Activated CD4-positive, alpha-beta T cell treated with anti-CD3 and anti-CD28 coated beads, Interleukin-2, amount 10 ng/mL, durations not matched to agents 24 days and 14 days (primary cell): ENCODE measurements at places on chromosomes 2 and 18.
A peak's percentile ranks its signal among the peaks of the same experiment; 100 is the strongest.

DNA sequence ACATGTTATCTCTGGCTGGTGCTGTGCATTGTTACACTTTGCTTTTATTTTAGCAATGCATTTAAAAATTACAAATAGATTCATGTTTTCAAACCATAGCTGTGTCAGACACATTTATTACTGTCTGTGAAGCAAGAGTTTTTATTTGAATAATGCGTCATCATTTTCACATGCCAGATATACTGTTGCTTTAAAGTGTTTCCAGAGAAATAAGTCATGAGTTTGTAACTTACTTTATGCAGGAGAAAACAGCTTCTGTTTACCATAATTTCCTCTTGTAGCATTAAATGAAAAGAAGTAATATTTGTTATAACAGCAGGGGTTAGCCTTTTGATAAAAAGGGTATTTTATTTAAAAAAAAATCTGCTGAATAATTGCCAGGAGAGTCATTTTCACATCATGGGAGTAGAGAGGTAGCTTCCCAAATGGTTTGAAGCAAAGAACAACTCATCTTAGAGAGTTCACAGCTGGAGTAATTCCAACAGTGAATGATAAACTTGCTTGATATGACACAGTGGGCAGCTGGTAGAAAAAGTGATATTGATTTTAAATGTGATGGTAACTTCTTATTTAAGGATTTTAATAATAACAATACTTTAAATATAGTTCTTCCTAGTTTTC is 1274.5 kb upstream of the CRIM1 start:
- DNase-seq = no peak

GRCh38 chr18:57833441-57834101 is 30.5 kb upstream of the ATP8B1 start:
- DNase-seq = peak; percentile 74

DNA sequence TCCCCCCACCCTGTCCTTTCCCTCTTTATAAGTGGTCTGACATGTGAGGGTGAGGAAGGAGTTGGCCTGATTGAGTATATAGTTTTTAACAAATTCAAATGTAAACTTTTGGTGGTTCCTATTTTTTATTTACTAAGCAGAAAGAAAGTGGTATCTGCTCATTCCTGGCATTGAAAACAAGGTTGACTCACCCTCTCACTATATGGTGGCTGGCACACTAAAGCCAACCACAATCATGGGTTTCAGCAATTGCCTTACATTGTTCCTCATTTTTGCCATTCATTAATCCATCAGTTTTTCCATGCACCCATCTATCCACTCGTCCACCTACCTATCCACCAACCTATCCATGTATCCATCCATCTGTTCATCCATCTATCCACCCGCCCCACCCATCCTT is 75.4 kb upstream of the IGFBP5 start:
- no peak for DNase-seq

DNA sequence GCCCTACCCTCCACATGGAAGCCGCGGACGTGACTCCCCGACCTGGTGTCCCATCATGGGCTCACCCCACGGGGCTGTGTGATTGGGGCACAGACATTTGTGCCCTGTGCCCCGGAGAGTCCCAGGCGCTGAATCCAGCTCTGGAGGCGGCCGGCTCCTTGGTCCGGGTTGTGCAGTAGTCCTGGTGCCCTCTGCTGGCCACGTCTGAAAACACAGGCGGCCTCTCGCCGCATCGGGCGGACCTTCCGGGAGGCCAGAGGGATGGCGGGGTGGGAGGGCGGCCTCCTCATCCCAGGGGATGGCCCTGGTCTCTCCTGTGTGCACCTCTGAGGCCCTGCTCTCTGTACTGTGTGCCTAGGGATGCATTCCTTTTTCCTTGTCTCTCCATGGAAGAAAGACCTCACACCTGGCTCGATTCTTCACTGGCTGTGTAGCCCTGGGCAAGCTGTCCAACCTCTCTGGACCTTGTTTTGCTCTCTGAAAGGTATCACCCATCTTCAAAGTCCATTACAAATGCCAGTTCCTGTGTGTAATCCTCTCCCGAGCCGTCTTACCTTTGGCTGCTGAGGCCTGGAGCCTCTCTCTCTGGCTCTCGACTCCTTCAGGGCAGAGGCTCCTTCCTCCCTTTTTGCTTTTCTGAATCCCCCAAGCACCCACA is 27.6 kb downstream of the CELF4 start:
- peak; percentile 83 for DNase-seq

DNA sequence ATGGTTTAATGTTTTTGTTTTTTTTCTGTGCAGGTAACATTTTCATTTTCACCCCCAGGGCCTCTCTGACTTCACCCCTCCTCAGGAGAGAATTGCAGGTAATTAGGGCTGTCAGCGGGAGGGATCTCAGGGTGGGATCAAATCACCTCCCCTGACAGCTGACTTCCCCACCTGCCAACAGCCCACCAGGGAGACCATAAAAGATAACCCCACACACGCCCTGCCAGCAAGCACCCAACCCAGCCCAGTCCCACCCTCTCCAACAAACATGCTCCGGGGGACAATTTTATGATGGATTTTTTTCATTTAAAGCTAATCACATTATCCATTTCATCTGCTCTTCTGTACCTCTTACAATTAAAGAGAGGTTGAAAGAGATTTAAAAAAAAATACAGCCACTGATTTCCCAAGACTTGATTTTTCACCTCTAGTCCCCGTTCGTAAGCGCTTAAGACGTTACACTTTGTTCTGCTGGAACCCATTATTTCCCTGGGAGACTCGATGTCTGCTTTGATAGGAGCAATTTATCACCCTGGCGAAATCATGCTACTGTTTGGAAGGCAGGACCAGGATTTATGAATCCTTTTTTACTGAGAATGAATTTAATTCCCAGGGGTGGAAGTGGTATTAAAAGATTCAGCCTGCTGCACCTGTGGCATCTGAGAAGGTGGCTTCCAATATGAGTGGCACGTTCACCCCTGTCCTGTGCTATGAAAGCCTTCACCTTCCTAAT is 232.9 kb upstream of the ID2 start:
- DNase-seq = no peak

GRCh38 chr2:54161660-54162424 is 46.4 kb downstream of the ACYP2 start:
- peak; percentile 0 for DNase-seq

GRCh38 chr2:217092710-217093379 is 233.0 kb upstream of the TNP1 start:
- no peak for DNase-seq

- DNase-seq = no peak
Measured at GRCh38 chr18:79545736-79546171, 133.8 kb upstream of the CTDP1 start.

GRCh38 chr2:225233234-225233633 is 166.3 kb upstream of the NYAP2 start:
- DNase-seq = no peak

- DNase-seq = no peak
Measured at GRCh38 chr2:6750411-6751158, 115.1 kb downstream of the CMPK2 start.

DNA sequence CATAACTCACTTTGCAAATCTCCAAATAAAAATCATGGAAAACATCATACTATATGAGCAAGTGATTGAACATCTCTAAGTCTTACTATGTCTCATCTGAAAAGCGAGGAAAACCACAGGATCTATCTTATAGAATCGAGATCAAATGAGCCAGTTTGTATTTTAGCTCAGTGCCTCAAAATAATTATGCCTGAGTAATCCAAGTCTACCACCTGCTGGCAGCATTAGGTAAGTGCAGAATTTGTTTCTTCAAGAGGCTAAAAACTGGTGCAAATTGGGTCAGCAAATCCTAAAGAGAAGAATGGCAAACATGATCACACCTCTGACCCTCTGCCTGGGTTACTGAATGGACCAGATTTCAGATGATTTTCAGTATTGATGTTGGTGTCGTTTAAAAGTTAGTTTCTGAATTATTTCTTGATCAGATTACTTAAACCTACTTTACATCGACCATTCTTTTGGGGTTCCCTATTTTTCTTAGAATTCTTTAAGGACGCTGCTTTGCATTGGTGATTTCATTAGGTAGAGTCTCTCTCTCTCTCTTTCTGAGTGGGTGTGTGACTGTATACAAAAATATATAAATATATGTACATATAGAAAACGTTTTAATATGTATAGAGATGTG is 12.7 kb upstream of the FHOD3 start:
- DNase-seq = peak; percentile 83

- no peak for DNase-seq
Measured at GRCh38 chr18:27014841-27015240, 149.3 kb upstream of the AQP4 start.

DNA sequence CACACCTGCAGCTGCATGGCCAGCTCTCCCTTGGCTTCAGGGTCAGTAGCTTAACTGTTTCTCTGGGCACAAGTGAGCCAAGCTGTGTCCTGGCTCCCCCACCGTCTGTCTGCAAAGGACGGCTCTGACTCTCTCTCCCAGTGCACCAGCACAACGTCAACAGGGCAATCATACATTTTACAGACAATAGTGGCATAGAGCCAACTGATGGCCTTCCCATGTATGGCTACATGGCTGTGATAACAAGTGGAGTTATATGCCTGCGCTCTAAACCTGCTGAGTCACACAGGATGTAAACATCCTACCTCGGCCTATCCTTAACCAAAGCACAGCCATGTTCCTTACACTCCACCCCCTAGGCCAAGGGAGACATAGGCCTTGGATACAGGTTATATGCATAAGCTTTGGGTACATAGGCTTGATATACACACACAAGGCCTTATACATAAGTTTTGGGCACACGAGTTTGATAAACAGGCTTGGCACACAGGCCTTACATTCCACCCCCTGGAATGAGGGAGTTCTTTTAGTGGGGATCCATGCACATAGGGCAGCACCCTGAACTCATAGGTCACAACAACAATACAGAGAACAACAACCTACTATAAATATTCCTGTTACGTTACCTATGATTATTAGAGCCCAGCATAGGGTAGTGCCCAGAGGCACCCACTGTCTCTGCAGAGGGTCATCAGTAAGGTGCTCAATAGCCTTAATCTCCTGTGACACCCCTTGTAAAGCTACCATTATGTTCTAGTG is 17.7 kb downstream of the PHOSPHO2 start:
- no peak for DNase-seq

DNA sequence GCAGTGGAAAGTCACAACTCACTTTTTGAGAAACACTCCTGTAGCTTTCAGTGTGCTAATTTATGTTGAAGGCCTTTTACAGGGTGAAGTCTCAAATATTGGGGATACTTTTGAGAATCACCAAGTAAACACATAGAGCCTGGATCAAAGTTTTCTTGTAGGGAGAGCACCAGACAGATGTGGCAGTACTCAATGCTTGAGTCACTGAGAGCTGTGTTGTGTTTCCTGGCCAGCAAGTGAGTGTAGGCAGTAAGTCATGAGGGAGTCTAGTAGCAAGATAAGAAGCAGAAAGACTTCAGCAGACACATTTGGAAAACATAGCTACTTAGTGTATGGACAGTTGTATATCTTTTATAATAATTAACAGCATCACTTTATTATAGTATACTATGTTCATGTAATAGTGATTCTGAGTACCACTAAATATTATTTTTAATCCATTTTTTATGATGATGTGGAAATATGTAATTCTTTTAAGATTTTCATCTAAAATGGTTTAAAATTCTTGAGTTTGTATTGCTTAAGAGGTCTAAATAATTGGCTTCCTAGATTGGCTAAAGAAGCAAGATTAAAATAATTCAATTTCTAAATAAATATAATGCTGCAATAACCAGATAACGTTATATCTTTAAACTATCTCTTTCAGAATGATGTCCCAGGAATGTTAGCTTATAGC is 12.8 kb downstream of the PSMD1 start:
- peak; percentile 52 for DNase-seq

DNA sequence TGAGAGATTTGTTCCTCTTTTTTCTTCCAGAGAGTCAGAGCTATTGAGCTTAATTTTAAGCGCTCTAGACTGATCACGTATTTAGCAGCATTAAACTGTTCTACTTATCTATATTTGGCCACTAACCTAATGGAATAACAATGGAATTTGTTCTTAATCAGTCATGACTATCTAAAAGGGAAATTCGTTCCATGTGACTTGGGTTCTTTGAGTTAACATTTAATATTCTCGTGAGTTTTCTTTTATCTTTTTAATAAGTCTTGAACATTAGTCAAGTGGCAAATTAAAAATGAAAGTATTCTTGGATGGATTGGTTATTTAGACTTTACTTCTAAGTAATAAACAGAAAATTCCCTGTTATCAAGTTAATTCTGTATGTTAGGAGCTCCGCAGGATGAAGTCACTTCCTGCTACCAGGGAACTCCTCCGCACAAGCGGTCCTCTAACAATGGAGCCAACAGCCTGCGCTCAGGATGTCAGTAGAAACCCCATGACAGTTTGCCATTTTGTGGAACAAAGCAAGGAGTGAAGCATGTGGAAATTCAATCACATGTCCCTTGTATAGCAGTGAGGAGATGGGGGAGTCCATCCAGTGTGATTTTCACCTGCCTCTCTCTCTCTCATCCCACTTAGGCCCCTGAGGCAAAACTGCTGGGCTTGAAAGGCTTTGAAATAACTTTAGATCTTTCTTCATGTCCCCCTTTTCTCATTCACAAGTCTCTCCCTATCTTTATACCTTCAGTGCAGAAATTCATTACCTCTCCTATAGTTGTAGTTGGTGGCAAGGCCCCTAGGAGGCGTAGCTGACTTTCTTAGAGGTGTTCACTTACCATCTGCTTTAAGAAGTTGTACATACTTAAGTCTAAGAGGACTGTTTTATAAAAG is 138.1 kb downstream of the WDR7 start:
- DNase-seq = peak; percentile 67

DNA sequence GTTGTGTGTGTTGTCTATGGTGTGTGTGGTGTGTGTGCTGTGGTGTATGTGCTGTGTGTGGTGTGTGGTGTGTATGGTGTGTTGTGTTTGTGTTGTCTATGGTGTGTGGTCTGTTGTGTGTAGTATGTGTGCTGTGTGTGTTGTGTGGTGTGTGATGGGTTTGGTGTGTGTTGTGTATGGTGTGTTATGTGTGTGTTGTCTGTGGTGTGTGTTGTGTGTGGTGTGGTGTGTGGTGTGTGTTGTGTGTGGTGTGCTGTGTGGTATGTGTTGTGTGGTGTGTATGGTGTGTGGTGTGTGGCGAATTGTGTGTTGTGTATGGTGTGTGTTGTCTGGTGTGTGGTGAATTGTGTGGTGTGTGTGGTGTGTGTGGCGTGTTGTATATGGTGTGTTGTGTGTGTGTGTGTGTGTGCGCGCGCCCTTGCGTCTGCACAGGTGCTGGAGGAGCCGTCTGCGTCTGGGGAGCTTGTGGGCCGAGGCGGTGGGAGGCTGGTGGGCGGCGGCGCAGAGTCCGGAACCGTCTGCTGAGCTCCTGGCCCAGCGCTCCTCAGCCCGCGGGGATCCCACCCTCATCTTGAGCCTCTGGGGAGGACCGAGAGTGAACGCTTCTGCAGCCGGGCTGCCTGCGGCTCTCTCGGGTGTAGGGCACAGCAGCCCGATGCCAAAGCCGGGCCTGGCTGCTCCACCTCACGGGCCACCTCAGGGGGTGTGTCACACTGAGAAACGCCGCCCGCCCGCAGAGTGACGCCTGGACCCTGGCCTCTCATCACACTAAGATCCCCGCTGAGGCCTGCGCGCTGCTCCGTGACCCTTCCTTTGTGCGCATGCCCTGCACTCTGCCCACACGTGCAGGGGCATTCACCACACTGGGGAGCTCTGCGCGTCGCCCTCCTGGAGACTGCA is 8.8 kb upstream of the ADI1 start:
- no peak for DNase-seq
